Muscle of arm (tissue), 14 donors: ENCODE measurements at places on chromosomes 1 and 21.
A peak's percentile ranks its signal among the peaks of the same experiment; 100 is the strongest.

DNA sequence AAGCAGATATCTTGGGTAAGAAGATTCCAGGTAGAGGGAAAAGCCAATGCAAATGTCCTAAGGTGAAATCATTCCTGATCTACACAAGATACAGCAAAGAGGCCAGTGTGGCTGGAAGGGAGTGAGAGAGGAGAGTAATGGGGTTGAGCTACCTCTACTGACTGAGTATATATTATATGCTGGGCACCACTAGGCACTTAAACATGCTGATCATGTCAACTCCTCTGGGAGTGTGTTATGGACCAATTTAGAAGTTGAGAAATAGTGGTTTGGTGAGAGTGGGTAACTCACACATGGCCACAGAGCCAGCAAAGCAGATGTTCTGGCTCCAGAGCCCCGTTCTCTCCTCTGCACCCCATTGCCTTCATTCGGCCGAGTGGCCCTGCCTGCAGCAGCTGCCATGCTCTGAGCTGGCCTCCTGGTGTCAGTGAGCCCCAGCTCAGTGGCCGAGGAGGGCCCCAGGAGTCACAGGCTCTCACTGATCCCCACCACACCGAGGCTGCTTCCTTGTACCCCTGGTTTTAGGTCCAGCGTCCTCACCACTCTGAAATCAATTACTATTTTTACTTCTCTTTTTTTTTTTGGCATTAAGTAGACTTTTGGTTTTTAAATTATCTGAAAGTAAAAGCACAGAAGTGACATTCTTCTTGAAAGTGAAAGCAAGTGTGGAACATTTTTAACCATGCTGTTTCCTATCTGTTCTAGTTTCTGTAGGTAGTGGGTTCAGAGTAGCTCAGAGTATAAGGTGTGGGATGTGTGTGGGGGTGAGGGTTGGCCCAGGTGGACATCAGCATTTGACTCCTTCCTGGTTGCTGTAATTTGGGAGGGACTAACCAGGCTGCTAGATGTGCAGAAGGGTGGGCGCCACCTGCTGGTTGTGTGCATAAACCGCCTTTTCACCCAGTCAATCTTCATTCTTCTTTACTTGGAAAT is 45.8 kb upstream of the CRNN start:
- peak; percentile 6 for DNase-seq

GRCh38 chr1:9561429-9561828 is 22.2 kb downstream of the SLC25A33 start:
- DNase-seq: peak; percentile 61

DNA sequence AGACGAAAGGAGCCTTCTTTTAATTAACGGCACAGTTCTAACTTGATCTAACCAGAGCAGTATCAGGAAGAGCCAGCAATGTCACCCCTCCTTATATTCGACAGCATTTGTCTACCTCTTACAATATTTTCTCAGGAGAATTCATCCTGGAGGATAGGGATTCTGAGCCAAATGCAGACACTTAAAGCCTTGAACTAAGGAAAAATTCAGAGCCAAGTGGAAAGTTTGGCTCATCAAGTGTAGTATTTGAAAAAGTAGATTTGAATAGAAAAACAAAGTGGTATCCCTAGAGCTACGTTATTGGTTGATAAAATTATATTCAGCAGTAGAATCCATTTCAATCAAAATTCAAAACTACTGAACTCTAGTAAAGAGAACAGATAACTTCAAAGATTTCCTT is 732.0 kb upstream of the ADGRL2 start:
- DNase-seq: peak; percentile 48

- DNase-seq: peak; percentile 15
These were observed 390 bp upstream of the S100A9 start for GRCh38 chr1:153357076-153357852.

- no peak for DNase-seq
These were observed 105.5 kb downstream of the NRIP1 start for GRCh38 chr21:14959343-14959742.

DNA sequence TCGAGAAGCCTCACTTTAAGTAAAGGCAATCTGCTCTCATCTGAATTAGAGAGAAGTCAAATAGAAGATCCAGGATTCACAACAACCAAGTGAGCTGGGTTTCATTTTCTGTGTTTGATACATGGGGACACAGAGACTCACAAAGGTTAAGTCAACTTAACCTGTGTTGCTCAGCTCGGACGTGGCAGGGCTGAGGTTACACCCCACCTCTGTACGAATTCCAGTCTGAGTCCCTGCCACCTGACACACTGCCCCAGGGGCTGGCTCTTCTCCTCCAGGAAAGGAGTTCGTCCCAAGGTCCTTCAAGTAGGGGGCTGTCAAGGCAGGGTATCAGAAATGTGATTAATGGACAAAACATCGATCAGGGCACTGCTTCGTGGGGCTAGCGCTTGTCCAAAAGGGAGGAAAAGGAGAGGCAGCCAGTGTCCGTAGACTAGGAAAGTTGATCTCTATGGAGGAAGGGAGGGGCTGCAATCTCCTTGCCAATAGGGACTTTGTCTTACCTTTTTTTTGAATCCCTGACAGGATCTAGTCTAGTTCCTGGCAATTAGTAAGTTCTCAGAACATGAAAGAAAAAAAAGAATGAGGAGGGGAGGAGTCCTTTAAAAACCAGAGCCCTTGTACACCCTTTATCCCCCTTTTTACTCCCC is 116.4 kb downstream of the CNIH3 start:
- no peak for DNase-seq

- no peak for DNase-seq
These were observed 219.4 kb downstream of the SLC35F3 start for GRCh38 chr1:234123867-234124266.

DNA sequence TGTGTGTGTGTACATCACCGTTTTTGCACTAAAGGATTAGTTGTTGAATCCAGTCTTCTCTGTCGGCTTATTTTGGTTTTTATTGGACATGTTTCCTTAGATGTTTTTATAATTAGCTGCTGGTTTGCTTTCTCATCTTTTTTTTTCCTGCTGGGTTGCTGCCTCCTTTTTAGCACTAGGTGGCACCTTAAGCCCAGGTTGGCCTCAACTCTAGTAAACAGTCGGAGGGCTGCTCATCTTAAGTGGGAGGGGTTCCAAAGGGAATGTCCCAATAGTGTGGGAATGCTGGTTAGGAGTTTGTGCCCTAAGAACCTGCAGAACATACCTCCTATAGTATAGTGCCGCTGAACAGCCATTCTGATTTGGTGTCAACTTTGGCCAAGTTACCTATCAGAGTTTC is 570.1 kb upstream of the CXADR start:
- DNase-seq: no peak

- no peak for DNase-seq
These were observed 346.6 kb upstream of the RUNX1 start for GRCh38 chr21:35395728-35396127.

- no peak for DNase-seq
These were observed 52.7 kb upstream of the VAV3 start for GRCh38 chr1:108017698-108018097.

DNA sequence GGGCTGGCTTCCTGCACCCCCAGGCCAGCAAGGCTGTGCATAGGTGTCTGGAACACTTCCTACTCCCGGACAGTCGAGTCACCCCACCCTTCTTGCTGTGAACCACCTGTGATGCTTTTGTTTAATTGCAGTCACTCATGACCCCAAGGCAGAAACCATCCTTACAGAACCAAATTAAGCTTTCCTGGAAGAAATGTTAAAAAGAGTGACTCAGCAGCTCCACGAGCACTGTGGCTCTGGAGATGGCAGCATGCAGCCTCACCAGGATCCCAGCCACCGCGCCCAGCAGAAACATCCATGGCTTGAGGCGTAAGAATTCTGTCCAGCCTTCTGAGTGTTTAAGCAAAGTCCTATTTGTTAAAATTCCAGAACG is 28.8 kb downstream of the SNAP47 start:
- DNase-seq: no peak

DNA sequence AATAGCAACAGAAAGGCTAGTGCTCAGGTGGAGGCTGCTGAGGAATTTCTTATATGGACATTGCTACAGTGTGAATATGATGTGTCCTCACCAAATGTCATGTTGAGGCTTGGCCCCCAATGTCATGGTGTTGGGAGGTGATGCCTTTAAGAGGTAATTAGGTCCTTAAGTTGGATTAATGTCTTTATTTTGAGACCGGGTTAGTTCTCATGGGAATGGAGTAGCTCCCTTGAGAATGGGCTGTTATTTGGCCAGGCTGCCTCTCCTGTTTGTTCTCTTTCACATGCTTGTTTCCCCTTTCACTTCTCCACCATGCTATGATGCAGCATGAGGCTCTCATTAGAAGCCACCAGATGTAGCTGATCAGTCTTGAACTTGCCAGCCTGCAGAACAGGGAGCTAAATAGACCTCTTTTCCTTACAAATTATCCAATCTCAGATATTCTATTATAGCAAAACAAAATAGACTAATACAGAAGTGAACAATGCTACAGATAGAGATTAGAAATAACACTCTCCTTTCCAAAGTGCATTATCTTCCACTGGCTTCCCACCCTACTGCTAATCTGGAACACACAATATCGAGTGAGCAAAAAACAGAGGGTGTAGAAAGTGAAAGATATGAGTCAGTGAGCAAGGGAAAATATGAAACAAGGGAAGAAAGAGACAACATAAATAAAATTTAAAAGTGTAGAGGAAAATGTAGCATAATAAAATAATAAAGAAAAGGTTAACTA is 160.2 kb downstream of the NTMT2 start:
- DNase-seq: no peak

DNA sequence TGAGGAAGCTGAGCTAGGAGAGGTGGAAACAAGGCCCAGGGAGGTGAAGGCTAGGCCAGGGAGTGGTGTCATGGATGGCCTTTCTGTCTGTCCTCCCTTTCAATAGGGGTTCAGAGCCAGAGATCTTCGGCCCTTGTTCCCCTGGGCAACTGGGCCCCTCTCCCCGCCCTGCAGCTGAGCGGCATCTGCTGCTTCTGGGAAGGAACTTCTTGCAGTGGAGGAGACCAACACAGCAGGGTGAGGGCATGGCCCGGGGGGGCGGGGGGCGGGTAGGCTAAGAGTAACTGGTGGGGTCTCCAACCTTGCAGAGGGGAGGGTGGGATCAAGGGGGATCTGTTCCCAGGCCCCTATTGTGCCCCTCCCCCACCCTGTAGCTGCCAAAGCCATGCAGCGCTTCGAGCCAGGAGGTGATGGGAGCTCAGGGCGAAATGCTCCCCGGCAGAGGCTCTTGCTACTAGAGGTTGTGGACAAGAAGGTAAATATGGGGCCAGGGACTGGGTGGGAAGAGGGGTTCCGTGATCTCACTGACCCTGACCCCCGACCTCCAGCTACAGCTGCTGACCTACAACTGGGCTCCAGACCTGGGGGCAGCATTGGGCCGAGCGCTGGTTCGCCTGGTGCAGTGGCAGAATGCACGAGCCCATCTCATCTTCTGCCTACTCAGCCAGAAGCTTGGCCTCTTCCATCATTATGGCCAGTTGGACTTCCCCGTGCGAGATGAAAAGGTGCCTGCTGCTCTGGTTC is 11.7 kb downstream of the HYI start:
- DNase-seq: no peak

DNA sequence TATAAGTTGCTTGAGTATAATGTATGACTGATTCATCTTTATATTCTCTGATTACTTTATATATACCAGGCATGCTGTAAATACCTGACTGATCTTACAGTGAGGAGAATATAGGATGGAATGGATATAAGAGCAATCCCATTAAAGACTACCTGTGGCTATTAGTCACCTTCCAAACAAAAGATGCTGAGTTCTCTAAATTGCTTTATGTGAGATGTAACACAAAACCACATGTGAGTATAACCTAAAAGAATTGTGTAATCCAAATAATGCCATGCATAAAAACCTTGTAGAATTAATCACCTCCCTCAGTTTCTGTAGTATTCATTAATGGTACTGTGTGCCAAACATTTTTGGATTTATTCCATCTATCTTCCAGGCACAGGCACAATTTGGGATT is 134.6 kb upstream of the LRRC7 start:
- no peak for DNase-seq

- DNase-seq: peak; percentile 45
These were observed 115.5 kb downstream of the RERE start for GRCh38 chr1:8701794-8702471.

DNA sequence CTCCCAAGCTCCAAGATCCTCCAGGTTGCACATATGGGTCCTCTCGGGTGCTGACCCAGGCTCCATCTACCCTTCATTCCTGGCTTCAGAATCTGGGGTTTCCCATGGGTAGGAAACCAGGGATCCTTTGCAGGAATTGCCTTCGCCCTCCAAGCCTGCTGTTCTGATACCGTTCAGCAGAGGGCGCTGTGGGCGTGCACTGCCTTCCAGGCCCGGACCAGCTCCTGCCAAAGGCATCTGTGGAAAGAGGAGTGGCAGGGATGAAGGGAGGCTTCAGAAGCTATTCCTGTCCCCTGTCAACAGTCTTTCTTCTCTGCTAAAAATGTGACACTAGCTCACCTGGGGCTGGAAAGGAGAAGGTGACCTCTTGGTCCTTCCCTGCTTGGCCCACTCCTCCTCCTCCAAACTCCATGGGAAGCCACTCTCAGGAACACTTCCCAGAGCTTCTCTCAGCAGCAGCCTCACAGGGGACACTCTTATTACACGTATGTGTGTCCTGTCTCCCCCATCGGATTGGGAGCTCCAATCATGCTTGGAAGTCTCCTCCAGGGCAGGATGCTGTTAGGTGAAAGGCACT is 71.2 kb downstream of the VWA5B1 start:
- no peak for DNase-seq

DNA sequence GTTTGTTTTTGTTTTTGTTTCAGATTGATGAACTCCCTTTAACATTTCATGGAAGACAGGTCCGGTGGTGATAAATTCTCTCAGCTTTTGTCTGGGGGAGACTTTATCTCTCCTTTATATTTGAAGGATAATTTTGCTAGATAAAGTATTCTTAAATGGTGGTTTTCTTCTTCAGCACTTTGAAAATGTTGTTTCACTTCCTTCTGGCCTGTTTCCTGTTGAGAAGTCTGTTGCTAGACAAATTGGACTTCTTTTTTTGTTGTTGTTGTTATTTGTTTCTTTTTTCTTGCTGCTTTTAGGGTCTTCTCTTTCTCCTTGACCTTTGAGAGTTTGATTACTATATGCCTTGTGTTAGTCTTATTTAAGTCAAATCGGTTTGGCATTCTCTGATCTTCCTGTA is 50.8 kb downstream of the CRP start:
- DNase-seq: no peak

GRCh38 chr1:9732123-9732971 is 80.8 kb downstream of the PIK3CD start:
- no peak for DNase-seq

DNA sequence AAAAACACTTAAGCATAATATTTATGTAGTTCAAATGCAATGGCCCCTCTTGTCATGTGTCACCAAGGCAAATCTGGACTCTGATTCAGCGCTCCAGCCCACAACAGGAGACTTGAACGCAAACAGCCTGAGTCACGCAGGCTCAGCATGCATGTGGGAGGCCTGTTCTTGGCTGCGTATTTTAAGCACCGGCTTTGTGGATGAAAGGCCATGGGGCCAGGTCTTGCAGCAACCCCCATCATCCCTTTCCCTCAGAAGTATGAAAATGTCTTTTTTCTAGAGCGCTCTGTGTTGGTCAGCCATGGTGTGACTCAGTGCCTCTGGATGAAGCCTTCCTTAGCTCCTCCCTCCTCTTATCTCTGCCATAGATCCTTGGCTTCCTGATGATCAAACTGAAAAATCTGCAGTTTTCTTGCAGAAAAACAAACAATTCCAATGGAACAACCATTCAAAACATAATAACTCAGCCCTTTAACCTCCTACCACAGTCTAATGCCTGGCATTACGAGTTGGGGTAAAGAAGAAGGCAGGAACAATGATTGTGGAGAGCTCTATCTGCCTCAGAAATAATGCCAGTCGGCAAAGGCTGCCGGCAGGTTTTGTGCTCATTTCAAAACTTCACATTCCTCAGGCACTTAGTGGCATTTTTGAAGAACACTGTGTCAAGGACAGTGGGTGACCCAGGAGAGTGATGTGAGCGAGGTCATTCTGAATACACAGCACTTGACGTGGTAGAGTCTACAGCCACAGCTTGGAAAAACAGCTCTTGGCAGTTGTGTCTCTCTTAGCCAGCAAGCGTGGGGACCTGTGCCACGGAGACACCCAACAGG is 167.5 kb downstream of the CLIC6 start:
- no peak for DNase-seq
